ENCODE measurements at places on chromosomes 6 and 20.

DNA sequence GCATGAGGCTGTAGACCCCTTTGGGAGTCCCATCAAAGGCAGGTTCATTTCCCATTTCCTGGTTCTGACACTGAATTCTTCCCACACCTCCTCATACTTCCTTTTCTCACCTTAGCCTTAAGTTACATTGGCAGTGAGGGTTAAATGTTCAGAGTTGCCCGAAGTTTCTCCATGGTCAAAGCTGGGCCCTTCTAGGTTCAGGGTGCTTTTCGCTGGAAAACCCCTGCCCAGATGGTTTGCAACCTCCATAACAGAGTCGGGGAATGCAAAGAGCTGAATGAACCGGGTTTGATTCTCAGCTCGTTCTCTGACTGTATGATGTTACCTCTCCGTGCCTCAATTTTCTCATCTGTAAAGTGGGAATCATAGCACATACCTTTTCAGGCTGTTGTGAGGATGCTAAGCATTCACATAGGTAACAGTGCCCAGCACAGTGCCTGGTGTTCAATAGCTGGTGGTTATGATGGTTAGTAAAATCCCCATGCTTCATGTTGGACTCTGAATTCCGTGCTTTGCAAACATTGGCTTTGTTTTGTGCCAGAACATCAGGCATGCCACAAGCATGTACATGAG is 149.8 kb downstream of the NFATC2 start:
- DNase-seq: no peak

DNA sequence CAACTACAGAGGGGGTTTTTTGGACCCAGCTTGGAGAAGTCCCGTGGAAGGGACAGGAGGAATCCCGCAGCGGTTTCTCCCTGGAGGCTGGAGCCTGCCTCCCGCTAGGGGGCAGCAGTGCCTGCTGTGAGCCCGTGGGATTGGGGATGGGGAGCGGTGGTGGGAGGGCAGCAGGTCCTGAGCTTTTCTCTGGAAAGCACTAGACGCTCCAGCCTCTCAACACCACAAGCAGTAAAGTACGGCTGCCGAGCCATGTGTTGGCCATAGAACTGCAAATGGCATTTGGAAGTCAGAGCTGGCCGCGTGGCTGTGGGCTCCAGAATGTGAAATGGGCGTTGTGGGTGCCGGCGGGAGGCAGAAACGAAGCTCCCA is 47.8 kb downstream of the GMPR start:
- peak; percentile 46 for DNase-seq

GRCh38 chr20:35871259-35871771 is 83.0 kb downstream of the SCAND1 start:
- no peak for DNase-seq

DNA sequence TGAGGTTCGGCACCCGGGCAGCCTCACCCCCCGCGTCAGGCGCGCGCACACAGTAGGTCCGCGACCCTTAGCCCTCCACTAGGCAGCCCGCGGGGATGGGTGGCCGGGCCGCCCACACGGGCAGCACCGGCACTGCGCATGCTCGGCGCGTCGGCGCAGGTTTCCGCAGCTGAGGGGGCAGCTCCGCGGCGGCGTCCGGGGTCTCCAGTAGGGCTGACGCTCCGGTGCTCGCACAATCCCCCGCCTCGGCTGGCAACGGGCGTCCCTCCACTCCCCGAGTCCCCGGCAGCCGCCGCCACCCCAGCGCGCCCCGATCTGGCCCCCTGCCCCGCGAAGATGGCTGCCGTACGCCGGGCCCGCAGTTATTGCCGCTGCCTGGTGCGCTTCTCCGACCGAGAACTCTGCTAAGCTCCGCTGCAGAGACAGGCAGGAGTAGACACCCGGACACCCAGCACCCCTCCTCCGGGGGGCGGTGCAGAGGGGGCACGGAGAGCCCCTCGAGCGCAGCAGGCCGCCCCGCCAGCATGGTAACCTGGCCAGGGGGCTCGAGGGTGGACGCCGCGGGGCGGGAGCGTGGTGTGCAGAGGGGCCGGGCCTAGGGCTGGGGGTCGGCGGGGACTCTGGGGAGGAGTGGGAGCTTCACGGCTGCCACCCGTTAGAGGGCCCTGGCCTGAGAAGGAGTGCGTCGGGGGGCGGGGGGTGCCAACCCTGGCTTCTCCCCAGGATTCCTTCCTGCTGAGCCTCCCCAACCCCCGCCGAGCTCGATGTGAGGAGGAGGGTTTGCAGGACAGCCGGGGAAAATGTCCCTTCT is at the start of gene FBXO9:
FBXO9 (plus strand) TSS at position 139 of the 811 bp plus-strand sequence; CDS start at position 525, 386 bp downstream.
- peak; percentile 75 for DNase-seq

DNA sequence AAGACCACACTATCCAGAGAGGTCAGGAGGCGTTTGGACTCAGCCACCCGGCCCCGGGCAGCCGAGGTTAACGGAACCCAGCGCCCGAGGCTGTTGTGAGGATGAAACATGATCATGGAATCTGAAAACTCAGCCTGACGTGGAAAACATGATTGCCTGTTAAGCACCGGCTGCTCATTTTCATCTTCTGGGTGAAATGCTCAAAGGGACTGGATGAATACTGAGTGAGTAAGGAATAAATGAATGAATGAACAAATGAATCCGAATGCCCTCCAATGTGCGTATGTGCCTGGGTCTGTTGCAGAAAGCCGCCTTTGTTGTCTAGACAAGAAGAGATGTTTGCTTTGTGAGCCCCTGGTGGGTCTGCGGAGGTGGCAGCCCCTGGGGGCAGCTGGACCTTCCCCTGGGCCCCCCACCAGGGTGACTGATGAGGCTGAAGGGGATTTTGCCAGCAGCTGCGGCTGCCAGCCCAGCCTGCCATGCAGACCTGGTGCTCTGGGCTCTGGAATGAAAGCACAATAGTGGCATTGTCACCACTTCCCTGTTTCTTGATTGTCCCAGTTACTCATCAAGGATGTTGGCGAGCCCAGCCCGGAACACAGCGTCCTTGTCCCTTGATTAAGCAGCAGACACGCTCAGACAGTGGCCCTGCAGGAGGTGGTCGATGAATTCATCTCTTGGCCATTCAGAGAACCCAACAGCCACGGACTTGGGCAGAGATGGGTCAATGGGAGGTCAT is 211.1 kb downstream of the ANKRD60 start:
- peak; percentile 86 for DNase-seq

- DNase-seq: no peak
Observed at GRCh38 chr6:165722022-165722421, 59.0 kb upstream of the PDE10A start.

- DNase-seq: no peak
Observed at GRCh38 chr20:51480507-51481270, 61.8 kb downstream of the NFATC2 start.

GRCh38 chr20:59268870-59269269 is 31.5 kb upstream of the EDN3 start:
- no peak for DNase-seq

GRCh38 chr20:12916699-12917098 is 92.1 kb upstream of the SPTLC3 start:
- DNase-seq: no peak

DNA sequence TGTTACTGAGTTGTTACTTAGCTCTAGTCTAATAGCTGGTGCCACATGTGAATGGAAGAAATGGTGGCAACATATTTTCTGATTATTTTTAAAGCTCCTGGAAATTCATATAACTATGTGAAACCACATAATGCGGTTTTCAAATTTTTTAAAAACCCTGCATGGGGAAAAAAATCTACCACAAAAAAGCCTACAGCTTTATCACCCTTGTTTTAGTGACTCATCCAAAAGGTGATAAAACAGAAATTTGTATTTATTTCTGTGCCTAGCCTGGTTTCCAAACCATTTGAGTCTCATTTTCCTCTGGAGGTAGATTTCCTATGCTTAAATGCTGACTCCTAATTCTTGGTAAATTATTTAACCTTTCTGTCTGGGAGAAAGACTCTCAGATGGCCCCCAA is 5.4 kb upstream of the FBXO30 start:
- DNase-seq: no peak

GRCh38 chr20:49854190-49854875 is 41.7 kb downstream of the SLC9A8 start:
- no peak for DNase-seq

DNA sequence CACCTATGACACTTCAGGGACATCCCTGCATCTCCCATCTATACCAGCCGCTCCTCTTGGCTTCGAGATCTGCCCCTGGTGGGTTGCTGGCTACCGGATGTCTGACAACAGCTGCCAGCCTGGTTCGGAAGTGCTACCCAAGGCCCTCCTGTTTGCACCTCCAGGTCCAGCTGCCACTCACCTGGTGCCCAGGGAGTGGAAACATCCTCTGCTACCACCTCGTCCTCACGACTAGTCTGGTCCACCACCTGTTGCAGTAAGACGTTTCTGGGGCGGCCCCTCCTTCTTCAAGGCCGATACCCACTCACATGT is 8.3 kb upstream of the PCMTD2 start:
- DNase-seq: no peak

DNA sequence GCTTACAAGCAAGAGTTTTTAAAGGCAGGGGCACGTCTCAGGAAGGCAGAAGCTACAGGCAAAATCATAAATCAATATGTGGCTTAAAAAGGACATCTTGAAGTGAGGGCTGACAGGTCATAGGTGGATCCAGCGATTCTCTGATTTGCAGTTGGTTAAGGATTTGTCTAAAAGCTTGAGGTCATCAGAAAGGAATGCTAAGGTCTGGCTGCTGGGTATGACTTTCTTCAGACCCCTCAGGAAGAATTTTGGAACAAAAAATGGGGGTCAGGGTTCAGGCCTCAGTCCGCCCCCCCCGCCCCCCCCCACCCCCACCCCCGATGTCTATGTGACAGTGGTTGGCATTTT is 261.9 kb downstream of the CDH4 start:
- no peak for DNase-seq

DNA sequence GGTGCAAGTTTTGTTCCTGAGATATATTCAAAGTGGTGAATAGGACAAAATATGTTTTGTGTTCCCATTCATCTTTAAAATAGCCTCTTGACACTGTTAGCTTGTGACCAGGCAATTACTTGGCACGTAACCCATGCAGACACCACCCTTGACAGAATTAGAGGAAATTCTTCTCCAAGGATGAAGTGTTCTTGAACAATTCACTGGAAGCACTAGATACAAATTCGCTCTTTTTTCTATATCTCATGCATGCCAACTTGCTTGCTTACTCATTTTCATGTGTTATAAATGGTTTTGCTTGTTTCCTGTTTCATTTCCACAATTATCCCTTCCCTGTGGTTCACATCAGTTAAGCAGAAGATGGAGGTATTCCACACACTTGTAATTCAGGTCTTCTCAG is 105.2 kb upstream of the MAN1A1 start:
- DNase-seq: no peak

DNA sequence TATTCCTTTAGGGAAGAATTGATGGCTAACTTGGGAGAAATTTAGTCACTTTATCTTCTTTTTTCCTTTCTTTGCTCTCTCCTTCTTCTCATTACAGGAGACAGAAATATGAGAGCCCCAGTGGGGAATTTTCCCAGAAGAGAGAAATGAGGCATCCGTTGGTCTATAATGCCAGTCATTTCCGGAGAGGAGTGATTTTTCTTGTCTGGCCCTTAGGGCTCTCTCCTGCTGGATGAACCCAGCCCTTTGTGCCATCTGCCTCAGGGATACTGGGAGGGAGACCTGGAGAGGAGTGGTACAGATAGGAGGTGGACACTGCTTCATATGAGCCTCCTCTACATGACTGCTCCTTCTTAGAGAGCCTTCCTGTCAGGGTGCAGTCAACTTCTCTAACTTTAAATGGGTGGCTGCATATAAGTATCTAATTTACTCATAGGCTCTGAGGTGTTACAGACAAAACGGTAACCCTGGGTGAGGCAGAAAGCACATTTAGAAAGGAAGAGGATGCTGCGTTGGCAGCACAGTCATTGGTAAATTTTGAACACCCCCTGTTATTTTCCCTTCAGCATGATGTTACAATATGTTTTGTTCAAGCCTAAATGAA is 21.9 kb downstream of the RIMS1 start:
- no peak for DNase-seq

- no peak for DNase-seq
Observed at GRCh38 chr6:149266659-149267058, 50.9 kb upstream of the TAB2 start.

- no peak for DNase-seq
Observed at GRCh38 chr6:39820553-39820952, 28.4 kb downstream of the DAAM2 start.

DNA sequence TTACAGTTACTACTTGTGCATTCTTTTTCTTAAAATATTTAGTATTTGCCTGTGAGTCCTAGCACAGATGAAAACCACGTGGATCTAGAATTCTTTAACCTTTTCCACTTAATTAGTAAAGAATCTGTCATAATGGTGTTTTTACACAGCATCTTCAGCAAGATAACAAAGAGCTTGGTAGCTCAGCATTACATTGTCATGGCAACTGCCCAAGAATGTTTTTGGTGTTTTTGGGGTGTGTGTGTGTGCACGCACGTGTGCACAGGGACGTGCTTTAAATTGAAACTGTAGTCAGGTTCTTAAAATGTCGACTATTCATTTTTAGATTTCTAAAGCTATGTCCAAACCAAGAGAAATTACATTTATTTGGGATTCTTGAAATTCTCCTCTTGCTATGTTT is 108.0 kb downstream of the FIG4 start:
- DNase-seq: no peak

GRCh38 chr20:24634855-24635254 is 165.4 kb downstream of the SYNDIG1 start:
- DNase-seq: peak; percentile 47

GRCh38 chr6:110618591-110619267 is 142.3 kb upstream of the SLC22A16 start:
- peak; percentile 36 for DNase-seq
